Chondrocyte (in vitro differentiated cells): ENCODE measurements at places on chromosomes 7 and 10. TPM values are rescaled to one million over a fixed set of nuclear protein-coding genes. Genes with fewer than 3 reads are reported as not detected.

- H3K36me3 ChIP-seq = no peaks in the 10 kb centered on the region
- H3K27ac ChIP-seq = peak overlapping the region; percentile 28
- DNase-seq = no peak
Measured at GRCh38 chr7:17663061-17663675, 277.1 kb downstream of the SNX13 start.

- no peak for DNase-seq
- no peaks in the 10 kb centered on the region for H3K4me1 ChIP-seq
- no peak overlapping the region for H3K27ac ChIP-seq
- H3K27me3 ChIP-seq = peaks cover 4% of the 10 kb centered on the region
- peaks cover 1% of the 10 kb centered on the region for H3K36me3 ChIP-seq
- no peak overlapping the region for H3K4me3 ChIP-seq
Measured at GRCh38 chr10:71332466-71332865, 13.4 kb downstream of the SLC29A3 start.

DNA sequence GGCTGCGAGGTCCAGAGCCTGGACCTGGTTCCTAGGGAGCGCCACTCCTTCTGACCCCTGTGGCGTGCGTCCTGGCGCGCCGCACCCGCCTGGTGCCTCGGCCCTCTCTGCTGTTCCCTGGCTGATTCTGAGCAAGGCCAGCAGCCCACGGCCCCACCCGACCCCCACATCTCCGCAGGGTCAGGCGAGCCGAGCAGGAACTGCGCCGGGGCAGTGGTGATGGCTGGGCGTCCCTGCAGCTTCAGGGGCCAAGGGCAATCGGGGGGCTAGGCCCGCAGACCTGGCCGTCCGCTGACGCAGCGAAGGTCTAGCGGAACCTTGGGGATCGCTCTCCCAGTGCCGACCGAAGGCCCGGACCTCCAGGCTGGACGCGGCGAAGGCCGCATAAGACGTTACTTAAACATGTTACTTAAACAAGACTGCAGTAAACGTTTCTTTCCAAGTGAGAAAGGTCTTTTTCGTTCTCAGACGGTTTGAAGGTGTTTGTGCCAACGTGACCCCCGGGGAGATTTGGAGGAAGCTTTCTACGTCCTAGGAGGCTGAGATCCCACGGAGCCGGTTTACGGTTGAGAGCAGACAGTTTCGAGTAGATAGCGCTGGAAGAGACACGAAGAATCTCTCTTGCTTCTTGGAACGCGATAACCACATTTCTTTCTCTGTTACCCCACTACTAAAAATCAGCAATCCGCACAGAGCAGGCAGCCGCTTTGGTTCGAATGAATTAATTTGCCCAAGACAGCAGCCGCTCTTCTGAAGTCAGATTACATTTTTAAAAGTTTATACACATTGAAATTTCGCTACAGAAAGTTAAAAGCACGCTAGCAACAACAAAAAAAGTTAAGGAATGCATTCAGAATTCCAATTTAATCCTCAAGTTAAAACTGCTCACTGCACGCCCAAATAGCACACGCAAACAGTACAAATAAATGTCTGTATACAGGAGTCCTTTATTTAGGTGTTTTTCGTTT lies 4.9 kb upstream of the NKX2-3 start:
- H3K27ac ChIP-seq = no peak overlapping the region
- DNase-seq = no peak
- H3K36me3 ChIP-seq = peaks cover 7% of the 10 kb centered on the region
- peaks cover 12% of the 10 kb centered on the region for H3K4me1 ChIP-seq
- no peak overlapping the region for H3K4me3 ChIP-seq

GRCh38 chr7:132576721-132577085 lies 433 bp upstream of the PLXNA4 start:
- H3K27ac ChIP-seq = no peak overlapping the region
- H3K27me3 ChIP-seq = peaks cover 3% of the 10 kb centered on the region
- no peak for DNase-seq
- peaks cover 44% of the 10 kb centered on the region for H3K4me1 ChIP-seq
- peaks cover 6% of the 10 kb centered on the region for H3K36me3 ChIP-seq
- peak overlapping the region; percentile 87 for H3K4me3 ChIP-seq

- H3K36me3 ChIP-seq = no peaks in the 10 kb centered on the region
- H3K27ac ChIP-seq = no peak overlapping the region
- no peak overlapping the region for H3K4me3 ChIP-seq
- no peak for DNase-seq
- H3K27me3 ChIP-seq = peaks cover 11% of the 10 kb centered on the region
Measured at GRCh38 chr10:116450861-116451260, 23.2 kb downstream of the PNLIPRP3 start.

DNA sequence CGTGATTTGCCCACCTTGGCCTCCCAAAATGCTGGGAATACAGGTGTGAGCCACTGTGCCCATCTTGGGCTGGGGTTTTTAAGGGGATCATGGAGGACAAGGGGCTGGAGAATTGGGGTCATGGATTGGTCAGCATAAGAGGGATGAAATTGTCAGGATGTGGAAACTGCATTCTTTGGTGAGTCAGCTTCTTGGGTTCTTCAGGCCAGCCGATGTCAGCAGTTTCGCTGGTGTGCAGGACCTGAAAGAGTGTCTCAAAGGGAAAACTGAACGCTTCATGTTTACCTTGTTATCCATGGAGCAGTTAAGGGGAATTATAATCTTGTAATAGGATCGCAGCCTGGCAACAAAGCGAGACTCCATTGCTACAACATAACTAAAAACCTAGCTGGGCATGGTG lies 13.0 kb downstream of the GALNT17 start:
- no peak for DNase-seq
- peaks cover 10% of the 10 kb centered on the region for H3K36me3 ChIP-seq
- no peaks in the 10 kb centered on the region for H3K27me3 ChIP-seq
- no peak overlapping the region for H3K4me3 ChIP-seq
- H3K27ac ChIP-seq = no peak overlapping the region

Gene HOXA11
- total RNA-seq = not detected in 3 replicates

DNA sequence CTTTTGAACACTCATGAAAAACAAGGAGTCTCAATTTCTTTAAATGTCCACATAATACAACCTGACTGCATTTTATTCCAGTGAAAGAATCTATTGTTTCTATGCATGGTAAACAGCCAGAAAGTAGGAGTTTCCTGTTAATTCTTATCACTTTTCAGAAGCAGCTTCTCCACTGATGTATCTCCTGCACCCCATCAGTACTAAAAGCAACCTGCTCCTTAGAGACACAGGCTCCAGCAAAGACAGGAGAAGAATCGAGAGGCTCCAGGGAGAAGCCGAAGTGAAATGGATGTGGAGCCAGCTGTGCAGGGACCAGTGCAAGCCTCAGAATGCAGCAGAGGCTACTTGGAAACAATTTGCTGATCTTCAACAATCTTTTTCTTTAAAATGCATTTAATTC lies 16.4 kb upstream of the C10orf120 start:
- no peaks in the 10 kb centered on the region for H3K36me3 ChIP-seq
- H3K27ac ChIP-seq = no peak overlapping the region
- no peak overlapping the region for H3K4me3 ChIP-seq

DNA sequence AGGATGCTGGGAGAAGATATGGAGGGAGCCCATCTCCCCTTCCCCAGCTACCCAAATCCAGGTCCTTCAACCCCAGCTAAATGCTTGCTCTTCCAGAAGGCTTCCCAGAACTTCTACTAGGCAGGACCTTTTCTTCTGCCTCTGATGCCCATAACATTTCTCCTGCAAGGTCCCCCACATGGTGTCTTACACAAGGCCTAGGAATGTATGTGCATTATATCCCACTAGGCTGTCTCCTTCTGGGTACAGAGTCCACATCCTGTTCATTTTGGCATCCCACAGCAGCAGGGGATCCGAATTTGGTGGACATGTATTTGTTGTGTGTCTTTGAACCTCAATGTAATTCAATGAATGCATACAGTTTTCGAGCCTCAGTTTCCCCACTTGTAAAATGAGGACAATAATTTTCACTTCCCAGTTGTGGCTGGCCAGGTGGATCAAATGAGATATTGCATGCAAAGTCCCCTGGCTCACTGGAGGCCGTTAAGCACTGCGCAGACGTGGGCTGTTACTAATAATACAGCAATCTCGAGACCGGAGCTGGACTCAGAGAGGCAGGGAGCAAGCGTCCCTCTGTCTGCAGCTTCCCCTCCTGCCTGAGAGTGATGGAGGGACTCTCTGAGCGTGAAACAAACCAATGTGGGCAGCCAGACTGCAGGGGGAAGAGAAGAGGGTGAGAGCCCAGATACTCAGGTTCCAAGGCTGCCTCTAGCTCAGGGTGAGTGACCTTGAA lies 18.6 kb upstream of the YWHAG start:
- H3K27me3 ChIP-seq = no peaks in the 10 kb centered on the region
- no peaks in the 10 kb centered on the region for H3K36me3 ChIP-seq
- H3K27ac ChIP-seq = no peak overlapping the region
- DNase-seq = no peak

DNA sequence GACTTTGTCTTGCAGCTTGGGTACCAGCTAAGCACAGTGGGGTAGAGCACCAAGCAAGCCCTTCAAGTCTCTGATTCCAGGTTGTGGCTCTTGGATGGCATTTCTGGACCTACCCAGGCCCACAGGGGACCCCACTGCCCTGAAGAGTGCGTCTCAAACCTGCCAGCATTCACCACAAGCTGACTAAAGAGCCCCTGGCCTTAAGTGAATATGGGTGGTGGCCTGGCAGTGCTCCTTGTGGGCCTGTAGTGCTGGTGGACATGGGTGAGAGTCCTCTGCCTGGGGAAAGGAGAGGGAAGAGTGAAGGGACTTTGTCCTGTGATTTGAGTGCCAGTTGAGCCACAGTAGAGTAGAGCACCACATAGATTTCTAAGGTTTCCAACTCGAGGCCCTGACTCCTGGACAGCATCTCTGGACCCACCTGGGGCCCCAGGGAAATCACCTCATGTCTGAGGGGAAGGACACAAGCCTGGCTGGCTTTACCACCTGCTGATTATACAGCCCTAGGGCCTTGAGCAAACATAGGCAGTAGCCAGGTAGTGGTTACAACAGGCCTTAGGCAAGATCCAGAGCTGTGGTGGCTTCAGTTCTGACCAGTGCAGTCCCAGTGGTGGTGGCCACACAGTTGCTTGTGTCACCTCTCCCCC lies 23.7 kb downstream of the GSDME start:
- no peaks in the 10 kb centered on the region for H3K27me3 ChIP-seq
- H3K4me1 ChIP-seq = peaks cover 54% of the 10 kb centered on the region
- peaks cover 6% of the 10 kb centered on the region for H3K36me3 ChIP-seq
- peak overlapping the region; percentile 57 for H3K27ac ChIP-seq
- H3K4me3 ChIP-seq = no peak overlapping the region
- DNase-seq = no peak

DNA sequence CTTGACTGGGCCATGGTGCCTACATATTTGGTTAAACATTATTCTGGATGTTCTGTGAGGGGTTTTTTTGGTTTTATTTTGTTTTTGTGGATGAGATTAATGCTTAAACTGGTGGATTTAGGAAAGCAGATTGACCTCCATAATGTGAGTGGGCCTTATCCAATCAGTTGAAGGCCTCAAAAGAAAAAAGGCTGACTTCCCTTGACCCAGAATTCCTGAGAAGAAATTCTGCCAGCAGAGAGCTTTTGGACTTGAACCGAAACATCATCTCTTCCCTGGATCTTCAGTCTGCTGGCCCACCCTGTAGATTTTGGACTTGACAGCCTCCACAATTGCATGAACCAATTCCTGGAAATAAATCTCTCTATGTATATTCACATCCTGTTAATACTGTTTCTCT lies 94.4 kb downstream of the ADRA2A start:
- no peaks in the 10 kb centered on the region for H3K4me1 ChIP-seq
- H3K27ac ChIP-seq = no peak overlapping the region
- H3K27me3 ChIP-seq = peaks cover 6% of the 10 kb centered on the region
- H3K36me3 ChIP-seq = no peaks in the 10 kb centered on the region
- H3K4me3 ChIP-seq = no peak overlapping the region

Gene GIMAP8
- not detected in 3 replicates for total RNA-seq

Gene LAMB1
- 405 to 481 TPM (median 466 TPM) in 3 replicates for total RNA-seq

- H3K4me1 ChIP-seq = peaks cover 24% of the 10 kb centered on the region
- H3K27me3 ChIP-seq = no peaks in the 10 kb centered on the region
- H3K4me3 ChIP-seq = no peak overlapping the region
- H3K27ac ChIP-seq = no peak overlapping the region
Measured at GRCh38 chr10:12958546-12959110, 42.9 kb downstream of the CCDC3 start.

- H3K27ac ChIP-seq = peak within 1 kb of the TSS; percentile 98
- H3K36me3 ChIP-seq = peaks cover 6% of the 10 kb centered on the region
- peaks cover 21% of the 10 kb centered on the region for H3K4me1 ChIP-seq
- DNase-seq = peak; percentile 97
- peak within 1 kb of the TSS; percentile 89 for H3K4me3 ChIP-seq
Measured at GRCh38 chr7:143380646-143381426, at the start of gene ZYX. Gene ZYX (plus strand): TSS chr7:143381345. CDS start chr7:143381572, 227 bp downstream.

DNA sequence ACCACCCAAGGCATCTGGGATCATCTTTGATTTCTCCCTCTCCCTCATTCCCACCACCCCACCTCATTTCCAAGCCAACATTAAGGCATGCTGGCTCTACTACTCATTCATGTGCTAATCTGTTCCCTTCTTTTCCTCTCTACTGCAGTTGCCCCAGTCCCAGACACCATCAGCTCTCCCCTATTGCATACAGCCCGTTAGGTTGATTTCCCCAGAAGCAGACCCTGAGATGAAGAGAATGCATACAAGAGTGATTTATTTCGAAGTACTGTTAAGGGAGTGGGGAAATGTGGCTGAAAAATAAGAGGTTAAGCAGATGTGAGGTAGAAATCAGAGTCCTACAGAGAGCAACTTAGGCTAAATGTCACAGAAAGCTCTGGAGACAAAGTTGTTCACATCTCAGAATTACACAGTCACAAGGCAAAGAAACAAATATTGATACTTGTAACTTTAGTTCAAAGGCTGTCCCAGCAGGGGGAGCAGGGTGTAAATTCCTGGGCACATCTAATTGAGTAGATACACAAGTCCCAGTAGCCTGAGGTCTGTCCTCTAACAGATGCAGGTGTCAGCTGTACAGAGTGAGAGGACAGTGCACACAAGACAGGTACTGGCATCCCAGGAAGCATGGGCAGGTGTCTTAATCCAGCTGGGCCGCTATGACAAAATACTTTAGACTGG lies 20.9 kb downstream of the AKR1D1 start:
- DNase-seq = no peak
- no peaks in the 10 kb centered on the region for H3K27me3 ChIP-seq
- no peak overlapping the region for H3K27ac ChIP-seq
- H3K4me3 ChIP-seq = no peak overlapping the region

DNA sequence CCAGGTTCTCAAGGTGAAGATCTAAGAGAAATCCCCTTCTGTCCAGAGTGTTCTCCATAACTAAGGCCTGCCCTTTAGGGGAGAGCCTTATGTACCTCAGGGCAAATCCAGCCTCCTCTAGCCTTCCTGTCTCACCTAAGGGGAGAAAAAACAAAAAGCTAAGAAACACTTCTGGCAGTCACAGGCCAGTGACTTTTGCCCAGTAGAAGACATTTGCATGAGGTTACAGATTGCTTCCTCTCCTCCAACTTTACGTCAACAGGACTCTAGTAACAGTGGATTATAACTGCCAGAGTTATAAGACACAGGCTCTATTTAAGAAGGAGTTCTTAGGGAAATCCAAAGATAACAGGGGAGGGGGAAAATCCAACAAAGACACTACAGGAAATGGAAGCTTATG lies 15.9 kb upstream of the FAM241B start:
- DNase-seq = no peak
- H3K4me1 ChIP-seq = no peaks in the 10 kb centered on the region
- H3K27ac ChIP-seq = no peak overlapping the region
- peaks cover 11% of the 10 kb centered on the region for H3K36me3 ChIP-seq
- H3K27me3 ChIP-seq = peaks cover 54% of the 10 kb centered on the region
- H3K4me3 ChIP-seq = no peak overlapping the region
